CD8-positive, alpha-beta memory T cell (primary cell): ENCODE measurements at places on chromosomes 7 and 10. TPM values are rescaled to one million over a fixed set of nuclear protein-coding genes. Genes with fewer than 3 reads are reported as not detected.

GIMAP6 gene
- total RNA-seq, result 45.8 TPM

GRCh38 chr7:14666304-14666703, 236.2 kb downstream of the DGKB start:
- DNase-seq, result no peak
- H3K27me3 ChIP-seq, result no peaks in the 10 kb centered on the region
- no peak overlapping the region for H3K27ac ChIP-seq
- H3K36me3 ChIP-seq, result no peaks in the 10 kb centered on the region
- H3K4me1 ChIP-seq, result no peaks in the 10 kb centered on the region

GRCh38 chr7:155781433-155781832, 30.8 kb downstream of the SHH start:
- no peak for DNase-seq
- H3K27ac ChIP-seq, result no peak overlapping the region
- H3K27me3 ChIP-seq, result no peaks in the 10 kb centered on the region
- H3K4me3 ChIP-seq, result no peak overlapping the region
- H3K4me1 ChIP-seq, result no peaks in the 10 kb centered on the region

DNA sequence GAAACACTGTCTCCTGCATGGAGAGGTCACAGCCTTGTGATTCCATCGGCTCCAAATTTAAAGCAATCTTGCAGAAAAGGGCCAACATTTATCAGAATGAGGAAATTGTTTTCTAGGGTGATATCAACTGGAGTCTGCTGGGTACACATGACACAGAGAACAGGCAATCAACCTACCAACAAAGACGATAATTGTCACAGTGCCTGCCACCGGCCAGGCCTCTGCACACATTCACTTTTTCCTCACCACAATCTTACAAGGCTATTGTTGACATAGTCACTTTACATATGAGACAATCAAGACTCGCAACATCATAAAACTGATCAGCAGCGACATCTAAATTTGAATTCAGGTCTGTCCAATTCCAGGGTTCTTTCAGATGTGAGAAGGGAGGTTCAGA, 189.4 kb downstream of the KCNMA1 start:
- no peak for DNase-seq
- H3K27ac ChIP-seq, result no peak overlapping the region
- no peaks in the 10 kb centered on the region for H3K4me1 ChIP-seq
- no peaks in the 10 kb centered on the region for H3K36me3 ChIP-seq
- no peak overlapping the region for H3K4me3 ChIP-seq

- no peaks in the 10 kb centered on the region for H3K27me3 ChIP-seq
- H3K36me3 ChIP-seq, result no peaks in the 10 kb centered on the region
- no peak overlapping the region for H3K4me3 ChIP-seq
These were observed 58.6 kb upstream of the COL13A1 start for GRCh38 chr10:69742928-69743602.

- peaks cover 24% of the 10 kb centered on the region for H3K4me1 ChIP-seq
- no peak for DNase-seq
- H3K4me3 ChIP-seq, result no peak overlapping the region
- H3K27ac ChIP-seq, result no peak overlapping the region
- no peaks in the 10 kb centered on the region for H3K27me3 ChIP-seq
- no peaks in the 10 kb centered on the region for H3K36me3 ChIP-seq
These were observed 4.5 kb downstream of the STMP1 start for GRCh38 chr7:135666846-135667245.

- H3K4me3 ChIP-seq, result no peak overlapping the region
- no peaks in the 10 kb centered on the region for H3K4me1 ChIP-seq
- H3K27me3 ChIP-seq, result no peaks in the 10 kb centered on the region
- no peak for DNase-seq
- H3K36me3 ChIP-seq, result no peaks in the 10 kb centered on the region
These were observed 473.1 kb upstream of the PODXL start for GRCh38 chr7:132029369-132030085.
